Right renal pelvis (tissue), 4 donors: ENCODE measurements at places on chromosomes 7 and 10.

DNA sequence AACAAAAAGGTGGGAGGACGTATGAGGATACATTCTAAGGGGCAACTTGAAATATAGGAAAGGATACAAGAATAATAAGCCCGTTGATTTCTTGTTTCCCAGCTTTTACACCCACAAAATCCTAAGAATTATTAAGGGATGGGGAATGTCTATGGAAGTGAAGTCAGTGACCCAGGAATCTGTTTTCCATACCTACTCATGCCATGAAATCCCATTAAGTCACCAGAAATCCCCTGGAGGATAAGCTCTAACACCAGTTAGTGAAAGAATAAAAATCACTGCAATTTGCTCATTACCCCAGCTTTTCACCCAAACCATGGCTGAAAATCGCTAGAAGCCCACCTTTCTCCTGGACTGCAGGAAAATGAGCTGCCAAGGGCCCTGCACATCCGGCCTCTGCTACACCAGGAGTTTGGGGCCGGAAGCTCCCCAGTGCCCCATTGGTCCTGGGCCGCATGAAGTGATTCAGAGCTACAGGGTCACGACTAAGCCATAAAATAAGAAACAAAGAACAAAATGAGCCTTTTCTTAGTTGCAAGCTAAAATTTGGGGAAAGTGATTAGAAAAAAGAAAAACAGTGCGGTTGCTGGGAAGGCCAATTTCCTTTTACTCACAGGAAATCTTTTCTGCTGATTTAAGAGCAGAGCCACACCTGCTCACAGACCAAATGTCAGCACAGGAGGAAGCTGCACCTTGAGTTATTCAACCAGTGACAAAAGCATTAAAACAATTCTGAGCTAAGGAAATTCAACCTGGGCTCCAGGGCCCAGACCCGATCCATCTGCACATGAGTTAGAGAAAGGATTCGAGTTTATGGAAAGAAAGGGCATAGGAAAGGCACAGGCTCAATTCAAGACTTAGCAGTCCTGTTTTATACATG, 40.3 kb downstream of the HIPK2 start:
- DNase-seq: no peak

- no peak for DNase-seq
These were observed 5.5 kb downstream of the NCOA4 start for GRCh38 chr10:46024948-46025347.

- DNase-seq: no peak
These were observed 97.6 kb upstream of the CTTNBP2 start for GRCh38 chr7:117970801-117971200.

DNA sequence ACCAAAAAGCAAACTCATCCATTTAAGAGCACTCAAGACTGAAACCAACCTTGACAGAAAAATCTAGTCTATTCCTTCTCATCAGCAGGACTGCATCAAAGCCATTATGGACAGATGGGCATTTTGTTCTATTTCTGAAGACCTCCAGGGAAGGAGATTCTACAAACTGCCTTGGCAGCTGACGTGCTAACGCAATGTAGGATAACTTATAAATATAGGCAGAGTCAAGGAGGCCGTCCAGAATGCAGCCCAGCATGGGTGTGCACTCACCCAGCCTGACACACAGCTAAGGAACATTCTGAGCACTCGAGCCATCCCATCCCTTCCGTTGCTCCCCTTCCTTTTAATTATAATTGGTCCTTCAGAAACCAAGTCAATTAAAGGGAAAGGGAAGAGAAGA, 25.3 kb upstream of the NEBL start:
- DNase-seq: no peak

- no peak for DNase-seq
These were observed 42.2 kb upstream of the BHLHA15 start for GRCh38 chr7:98168904-98169621.

- no peak for DNase-seq
These were observed 150.6 kb downstream of the CDH23 start for GRCh38 chr10:71547312-71547711.

GRCh38 chr7:84058311-84059076, 136.1 kb downstream of the SEMA3A start:
- no peak for DNase-seq

GRCh38 chr7:3300651-3301448, at the start of gene SDK1:
Gene SDK1, plus strand, starts transcription at chr7:3301252. Its CDS starts 335 bp downstream, at chr7:3301587.
- peak; percentile 89 for DNase-seq

DNA sequence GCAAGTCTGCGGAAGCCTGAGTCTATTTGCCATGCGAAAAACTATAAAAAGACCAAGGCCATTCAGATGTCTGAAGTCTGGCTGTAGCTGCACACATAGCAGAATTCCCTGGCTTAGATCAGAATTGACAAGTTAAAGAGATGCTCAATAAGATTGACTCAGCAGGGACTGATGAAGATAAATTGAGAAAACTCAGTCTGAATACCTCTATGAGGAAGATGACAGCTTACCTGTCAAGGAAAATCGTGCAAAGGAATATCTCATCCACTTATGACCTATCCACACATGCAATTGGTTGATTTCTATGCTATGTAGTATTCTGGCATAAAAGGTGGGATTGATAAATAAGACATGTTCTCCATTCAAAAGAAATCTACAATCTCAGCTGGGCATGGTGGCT, 288.6 kb downstream of the BAMBI start:
- no peak for DNase-seq

- DNase-seq: no peak
These were observed 2.7 kb upstream of the PRXL2A start for GRCh38 chr10:80405626-80406025.

DNA sequence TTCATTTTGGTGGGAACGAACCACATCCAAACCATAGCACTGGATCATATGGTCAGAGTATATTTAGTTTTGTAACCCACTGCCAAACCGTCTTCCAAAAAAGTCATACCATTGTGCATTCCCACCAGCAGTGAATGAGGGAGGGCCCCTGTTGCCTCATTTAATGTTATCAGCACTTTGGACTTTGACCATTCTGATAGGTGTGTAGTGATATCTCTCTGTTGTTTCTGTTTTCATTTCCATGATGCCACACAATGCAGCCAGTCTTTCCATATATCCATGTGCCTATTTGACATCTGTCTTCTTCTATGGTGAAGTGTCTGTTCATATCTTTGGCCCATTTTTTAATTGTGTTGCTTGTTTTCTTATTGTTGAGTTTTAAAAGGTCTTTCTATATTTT, 105.0 kb upstream of the PPP2R2D start:
- DNase-seq: no peak

DNA sequence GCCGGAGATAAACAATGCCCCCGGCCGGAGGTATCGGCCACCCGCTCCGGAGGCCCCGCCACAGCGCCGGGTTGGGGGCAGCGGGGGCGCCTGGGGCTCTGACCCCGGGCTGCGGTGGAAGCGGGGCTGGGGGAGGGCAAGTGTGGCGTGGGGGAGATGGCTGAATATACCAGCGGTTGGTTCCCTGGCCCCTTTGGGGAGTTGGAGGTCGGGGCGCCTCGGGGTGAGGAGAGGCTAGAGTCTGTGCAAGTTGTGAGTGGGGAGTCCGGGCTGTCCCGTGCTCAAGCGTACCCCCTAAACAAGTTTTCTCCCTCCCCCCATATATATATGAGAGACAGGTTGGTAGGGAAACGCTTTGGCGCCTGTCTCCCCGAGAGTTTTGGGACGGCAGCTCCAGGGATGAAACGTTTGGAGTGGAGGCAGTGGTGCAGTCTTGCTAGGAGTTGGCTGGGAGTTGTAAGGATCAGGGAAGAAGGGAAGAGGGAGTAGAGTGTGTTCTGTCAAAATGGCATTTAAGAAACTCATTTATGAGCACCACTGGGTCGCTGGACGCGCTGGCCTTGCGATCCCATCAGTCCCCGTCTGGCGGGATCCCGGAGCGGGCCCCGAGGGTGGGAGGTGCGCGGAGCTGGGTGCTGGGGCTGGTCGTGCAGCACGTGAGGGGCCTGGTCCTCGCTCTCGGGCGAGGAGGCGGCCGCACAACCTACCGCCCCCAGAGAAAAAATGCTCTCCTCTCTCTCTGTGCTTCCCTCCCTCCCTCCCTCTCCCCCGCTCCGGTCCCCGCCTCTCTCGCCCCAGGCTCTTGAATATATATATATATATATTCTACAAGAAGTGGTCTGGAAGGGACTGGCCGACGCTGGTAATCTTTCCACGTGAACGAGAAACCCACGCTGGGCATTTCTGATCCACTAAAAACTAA, 1.1 kb downstream of the TET1 start:
- no peak for DNase-seq

- DNase-seq: no peak
These were observed 8.6 kb upstream of the MNX1 start for GRCh38 chr7:157018997-157019608.

GRCh38 chr7:106001886-106002285, 38.8 kb downstream of the CDHR3 start:
- no peak for DNase-seq

- no peak for DNase-seq
These were observed 441.3 kb downstream of the PLXNA4 start for GRCh38 chr7:132134814-132135445.

DNA sequence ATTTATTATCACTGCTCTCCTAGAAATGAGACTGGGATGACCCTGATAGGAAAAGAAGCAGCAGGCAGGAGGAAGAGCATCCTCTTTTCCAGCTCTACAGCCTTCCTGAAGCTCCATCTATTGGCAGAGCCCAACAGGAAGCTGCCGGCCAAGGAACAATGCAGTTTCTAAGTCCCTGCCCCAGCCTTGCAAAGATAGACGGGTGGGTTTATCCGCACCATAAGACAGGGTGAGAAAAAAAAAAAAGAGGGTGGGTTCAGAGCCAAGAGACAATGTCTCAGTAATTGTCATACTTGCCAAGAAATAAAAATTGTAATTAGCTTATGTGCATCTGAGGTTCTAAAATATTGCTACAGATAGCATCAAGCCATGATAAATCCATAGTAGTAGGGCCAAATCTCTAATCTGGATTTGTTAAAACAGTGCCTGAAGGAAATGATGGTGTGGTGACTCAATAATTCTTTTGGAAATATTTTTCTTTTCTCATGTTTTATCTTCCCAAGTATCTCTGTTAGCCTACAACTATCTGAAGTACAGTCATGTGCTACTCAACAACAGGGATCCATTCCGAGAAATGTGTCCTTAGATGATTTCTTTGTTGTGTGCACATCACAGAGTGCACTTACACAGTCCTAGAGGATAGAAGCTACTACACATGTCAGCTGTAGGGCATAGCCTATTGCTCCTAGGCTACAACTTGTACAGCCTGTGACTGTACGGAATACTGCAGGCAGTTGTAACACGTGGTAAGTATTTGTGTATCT, 242.9 kb upstream of the CXCL12 start:
- DNase-seq: no peak

- no peak for DNase-seq
These were observed 113.2 kb downstream of the WDR37 start for GRCh38 chr10:1169186-1169885.

- peak; percentile 71 for DNase-seq
These were observed 61.1 kb downstream of the JCAD start for GRCh38 chr10:29998142-29998808.

DNA sequence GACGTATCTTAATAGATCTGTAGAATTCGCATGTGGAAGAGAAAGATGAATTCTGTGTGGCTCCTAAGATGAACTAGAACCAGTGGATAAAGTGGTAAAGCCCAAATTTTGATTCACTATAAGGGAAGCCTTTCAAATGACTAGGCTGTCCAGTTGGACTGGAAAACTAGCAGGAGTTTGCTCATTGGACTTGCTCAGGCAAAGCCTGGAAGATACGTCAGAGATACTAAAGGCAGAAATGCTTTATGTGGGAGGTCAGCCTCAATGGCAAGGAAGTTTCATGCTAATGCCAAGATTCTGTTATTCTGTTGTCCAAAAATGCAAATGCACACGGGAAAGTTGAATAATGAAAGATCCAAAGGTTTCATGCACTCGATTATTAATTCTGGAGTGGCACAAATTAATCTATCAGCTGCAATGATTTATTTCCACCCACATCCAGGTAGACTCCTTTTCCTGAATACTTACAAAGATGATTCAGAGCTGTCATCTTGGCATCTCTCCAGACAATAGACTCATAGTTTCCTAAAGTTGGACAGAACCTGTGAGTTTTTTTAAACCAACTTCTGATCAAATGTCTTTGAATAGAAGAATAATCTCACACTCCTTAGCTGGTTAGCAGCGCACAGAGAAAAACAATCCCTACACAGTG, 20.5 kb upstream of the PPP1R3C start:
- DNase-seq: no peak

DNA sequence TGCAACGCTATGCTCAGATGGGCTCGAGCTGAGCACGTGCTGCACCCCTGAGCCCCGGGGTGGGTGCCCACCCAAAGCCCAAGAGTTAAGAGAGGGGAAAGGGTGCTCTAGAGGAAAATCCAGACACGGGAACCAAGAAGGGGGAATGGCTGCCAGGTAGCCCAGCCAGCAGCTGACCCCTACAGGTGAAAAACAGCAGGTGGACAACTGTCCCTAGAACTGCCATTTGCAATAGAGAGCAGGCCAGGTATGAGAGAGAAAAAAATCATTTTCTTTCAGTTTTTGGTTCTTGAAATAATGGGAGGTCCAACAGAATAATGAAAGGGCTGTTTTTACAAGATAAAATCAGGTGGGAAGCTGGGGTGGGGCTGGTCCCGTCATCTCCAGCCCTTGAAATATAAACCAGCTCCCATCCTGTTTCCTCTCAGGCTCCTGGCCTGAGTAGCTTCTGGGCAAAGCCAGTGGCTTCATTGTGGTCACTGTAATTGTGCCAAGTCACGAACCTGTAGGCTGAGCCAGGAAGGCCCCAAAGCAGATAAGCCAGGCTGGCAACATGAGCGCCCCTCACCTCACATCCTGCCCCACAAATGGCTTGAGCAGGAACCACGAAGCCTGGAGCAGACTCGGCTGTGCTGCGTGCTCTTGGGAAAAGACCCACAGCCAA, 257.8 kb downstream of the SNX10 start:
- no peak for DNase-seq

DNA sequence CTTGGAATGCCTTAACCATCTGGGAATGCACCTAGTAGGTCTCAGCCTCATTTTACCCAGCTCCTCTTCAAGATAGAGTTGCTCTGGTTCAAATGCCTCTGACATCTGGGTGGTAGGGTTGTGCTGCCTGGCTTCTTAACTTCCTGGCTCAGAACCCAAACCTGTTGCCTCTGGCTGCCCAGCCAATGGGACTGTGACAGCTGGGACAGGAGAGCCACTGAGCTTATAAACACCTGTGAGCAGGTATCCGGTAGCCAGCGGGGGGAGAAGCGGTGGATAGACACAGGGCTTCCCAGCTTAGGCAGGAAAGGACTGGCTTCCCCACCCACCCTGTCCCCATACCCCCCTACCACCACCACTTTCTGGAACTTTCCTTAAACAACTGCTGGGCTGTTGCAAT, 115.8 kb upstream of the CARD11 start:
- no peak for DNase-seq

- peak; percentile 49 for DNase-seq
These were observed 655.0 kb downstream of the SDK1 start for GRCh38 chr7:3955751-3956696.

GRCh38 chr7:98133181-98133580, 26.5 kb downstream of the LMTK2 start:
- no peak for DNase-seq

DNA sequence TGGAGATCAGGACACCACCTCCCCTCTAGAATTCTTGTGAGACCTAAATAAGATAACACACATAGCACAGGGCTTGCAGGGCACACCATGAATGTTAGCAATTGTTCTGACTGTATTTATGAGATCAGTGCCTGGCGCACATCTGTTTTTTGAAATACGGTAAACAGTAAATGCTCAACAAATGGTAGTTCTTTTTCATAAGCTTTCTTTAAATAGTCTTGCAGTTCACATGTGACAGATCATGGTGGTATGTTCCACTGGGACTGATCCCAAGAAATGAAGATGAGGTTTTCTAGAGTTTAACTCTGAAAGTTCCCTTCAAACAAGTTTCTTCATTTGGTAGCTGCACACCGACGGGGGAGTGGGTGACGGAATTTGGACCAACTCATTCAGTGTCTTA, 34.8 kb downstream of the CREB5 start:
- no peak for DNase-seq

- no peak for DNase-seq
These were observed 293.1 kb downstream of the GRM8 start for GRCh38 chr7:126959649-126960048.
